ENCODE measurements at places on chromosomes 2 and 18.

DNA sequence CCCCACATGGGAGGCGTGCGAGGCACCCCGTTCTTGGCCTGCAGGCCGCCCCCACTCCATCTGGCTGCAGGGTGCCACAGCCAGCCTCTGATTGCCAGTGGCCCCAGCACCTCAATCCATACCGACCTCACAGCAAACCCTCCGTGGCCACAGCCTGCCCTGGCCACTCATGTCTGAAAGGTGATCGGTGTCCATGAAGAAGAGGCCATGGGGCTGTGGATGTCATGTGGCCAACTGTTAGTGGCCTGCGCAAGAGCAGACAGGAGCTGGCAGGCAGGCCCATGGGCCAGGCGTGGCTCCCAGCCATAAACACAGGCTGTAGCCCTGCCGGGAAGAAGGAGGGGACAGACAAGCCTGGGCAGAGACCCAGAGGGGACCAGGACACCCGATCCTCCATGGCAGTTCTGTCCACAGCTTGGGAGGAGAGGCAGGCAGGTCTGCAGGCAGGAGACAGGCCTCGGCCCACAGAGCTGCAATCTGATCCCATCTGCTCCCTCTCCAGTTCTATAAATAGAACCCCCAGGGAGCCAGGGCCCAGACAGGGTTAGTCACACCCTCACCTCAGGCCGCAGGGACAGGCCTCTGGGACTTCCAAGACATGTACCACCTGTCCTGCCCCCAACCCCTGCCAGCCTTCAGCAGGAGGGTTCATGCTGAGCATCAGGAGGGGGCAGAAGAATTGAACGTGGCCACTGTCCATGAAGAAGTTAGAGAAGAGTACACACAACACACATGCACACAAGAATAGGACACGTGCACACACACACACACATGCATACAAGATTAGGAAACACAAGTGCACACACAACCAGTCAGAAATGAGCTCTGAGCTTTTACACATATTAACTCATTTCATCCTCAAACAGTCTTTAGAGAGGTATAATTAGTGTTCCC, 16.9 kb downstream of the STEAP3 start:
- no peak for DNase-seq

DNA sequence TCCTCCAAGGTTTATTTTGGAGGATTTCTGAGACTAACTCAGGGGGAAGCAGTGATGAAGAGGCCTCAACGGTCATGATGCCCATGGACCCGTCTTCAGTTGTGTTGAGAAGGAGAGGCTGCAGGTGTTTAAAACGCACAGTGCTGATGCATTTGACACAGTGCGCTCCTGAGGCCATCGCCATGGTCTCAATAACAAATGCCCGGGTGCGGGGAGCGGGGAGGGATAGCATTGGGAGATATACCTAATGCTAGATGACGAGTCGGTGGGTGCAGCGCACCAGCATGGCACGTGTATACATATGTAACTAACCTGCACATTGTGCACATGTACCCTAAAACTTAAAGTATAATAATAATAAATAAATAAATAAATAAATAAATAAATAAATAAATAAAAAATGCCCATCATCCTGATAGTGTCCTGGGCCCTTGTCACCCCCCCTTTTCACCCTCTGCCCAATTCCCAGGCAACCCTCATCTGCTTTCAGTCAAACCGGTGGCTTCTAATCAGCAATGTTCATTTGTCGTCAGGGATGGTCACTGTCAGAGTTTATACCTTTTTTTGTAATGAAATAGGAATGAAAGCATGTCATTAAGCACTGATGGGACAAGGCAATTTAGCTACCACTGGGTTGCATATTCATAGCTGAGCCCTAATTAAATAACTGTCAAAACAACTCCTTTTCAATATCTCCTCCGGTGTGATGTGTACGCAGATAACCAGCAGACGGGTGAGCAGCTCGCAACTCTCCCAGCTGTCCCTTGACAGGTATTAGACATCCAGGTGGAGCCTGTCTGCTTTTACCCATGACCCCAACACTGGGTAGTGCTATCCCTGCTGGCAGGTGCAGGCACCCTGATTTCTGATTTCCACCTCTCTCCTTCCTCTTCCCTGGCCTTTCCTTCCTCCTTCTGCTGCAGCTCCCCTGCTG, 95.9 kb downstream of the KCNF1 start:
- no peak for DNase-seq

DNA sequence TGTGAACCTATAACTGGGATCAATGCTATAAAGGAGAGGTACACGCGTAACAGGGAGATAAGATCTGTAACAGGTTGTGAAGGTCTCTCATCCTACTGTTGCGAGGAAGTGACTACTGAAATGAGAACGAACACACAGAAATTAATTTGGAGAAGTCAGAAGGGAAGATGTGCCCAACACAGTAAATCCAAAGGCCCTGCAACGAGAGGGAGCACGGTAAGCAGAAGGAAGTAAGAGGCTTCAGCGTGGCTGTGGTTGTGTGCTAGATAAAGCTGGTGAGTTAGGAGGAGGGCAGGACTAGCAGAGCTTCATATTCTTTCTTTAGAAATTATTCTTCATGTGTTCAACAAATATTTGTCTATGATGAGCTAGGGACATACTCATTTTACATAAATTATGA, 2.5 kb upstream of the ATG16L1 start:
- DNase-seq, result peak; percentile 22

- DNase-seq, result no peak
Measured at GRCh38 chr2:66675591-66675990, 240.7 kb downstream of the MEIS1 start.

Data from central memory CD4-positive, alpha-beta T cell (primary cell).